Germinal center (tissue), 1 donor: ENCODE measurements at places on chromosomes 1 and 21.

- DNase-seq, result no peak
These were observed 79.6 kb downstream of the PROX1 start for GRCh38 chr1:214067397-214067796.

GRCh38 chr1:96482616-96483015 lies 239.0 kb upstream of the PTBP2 start:
- DNase-seq, result no peak

GRCh38 chr1:203031467-203031866 lies 5.2 kb downstream of the PPFIA4 start:
- DNase-seq, result no peak

- no peak for DNase-seq
These were observed 10.9 kb upstream of the SLC25A24 start for GRCh38 chr1:108211014-108211413.

GRCh38 chr1:248596615-248597014 lies 885 bp downstream of the OR2T10 start:
- DNase-seq, result no peak

DNA sequence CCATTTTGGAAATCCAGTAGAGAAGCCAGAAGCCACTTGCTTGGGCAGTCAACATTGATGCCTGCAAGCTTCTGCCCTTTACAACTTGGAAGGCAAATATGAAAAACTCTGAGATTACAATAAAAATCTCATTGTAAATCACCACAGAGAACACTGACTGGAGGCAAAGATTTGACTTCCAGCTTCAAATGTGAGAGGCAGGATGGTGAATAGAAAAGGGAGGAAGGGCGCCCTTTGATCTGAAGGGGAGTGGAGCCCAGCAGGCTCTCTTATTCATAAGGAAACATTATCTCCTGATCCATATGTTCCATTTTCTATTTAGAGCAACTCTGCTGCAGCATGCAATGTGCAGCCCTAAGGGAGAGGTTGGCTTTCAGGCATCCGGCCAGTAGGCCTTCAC lies 348.3 kb downstream of the AJAP1 start:
- DNase-seq, result no peak

DNA sequence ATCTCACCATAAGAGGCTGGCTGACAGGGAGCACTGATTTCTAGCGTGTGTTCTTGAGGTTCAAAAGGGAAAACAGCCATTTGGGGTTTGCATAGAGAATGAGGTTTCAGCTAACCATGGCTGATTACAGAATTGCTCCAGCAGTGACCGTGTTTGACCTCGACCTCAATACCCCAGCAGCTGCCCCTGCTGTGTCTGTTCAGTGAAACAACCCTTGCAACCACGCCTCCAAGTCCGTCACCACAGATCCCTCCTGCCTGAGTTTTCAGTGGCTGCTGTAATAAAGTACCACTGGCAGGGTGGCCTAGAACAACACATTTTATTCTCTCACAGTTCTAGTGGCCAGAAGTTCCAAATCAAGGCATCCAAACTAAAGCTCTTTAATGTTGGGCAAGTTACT lies 147.7 kb downstream of the HUNK start:
- DNase-seq, result no peak

- no peak for DNase-seq
These were observed 7.1 kb upstream of the CLEC20A start for GRCh38 chr1:178503849-178504248.

GRCh38 chr1:227445746-227446145 lies 117.6 kb upstream of the ZNF678 start:
- DNase-seq, result no peak

GRCh38 chr1:219587801-219588561 lies 24.9 kb downstream of the ZC3H11B start:
- DNase-seq, result no peak

DNA sequence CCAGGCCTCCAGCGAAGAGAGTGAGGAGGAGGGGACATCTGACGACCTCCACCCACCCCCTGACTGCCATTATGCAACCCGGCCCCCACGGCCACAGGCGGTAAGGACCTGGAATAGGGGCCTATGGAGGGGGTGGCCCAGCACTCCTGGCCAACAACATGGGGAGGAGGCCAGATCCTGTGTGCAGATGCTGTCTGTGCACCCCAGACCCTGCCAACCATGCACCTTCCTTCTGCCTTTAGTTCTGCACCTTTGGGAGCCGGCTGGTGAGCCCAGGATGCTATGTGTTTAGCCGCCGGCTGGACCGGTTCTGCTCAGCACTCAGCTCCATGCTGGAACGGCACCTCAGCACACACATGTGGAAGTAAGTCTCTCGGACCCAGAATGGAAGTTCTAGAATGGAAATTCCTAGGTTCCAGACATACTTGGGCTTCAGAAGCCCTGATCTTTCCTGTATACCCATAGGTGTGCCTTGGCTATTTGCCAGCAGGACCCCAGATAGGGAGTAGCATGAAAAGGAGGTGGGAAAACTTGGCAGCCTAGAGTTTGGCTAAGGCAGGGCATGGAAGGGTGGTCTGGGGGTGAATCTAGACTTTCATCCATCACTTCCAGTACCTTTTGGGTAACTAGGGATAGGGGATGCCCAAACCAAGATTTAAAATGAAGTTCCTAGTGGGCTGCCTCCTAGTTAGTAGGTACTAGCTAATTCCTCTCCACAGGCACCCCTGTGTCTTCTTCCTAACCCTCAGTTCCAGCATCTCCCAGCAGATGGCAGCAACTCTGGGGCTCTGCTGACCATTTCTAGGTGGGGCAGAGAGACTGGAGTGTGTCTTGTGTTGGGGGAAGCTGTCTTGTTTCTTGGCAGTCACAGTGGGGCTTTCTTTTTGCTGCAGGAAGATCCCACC lies 3.6 kb upstream of the CYB561D1 start:
- peak; percentile 74 for DNase-seq

DNA sequence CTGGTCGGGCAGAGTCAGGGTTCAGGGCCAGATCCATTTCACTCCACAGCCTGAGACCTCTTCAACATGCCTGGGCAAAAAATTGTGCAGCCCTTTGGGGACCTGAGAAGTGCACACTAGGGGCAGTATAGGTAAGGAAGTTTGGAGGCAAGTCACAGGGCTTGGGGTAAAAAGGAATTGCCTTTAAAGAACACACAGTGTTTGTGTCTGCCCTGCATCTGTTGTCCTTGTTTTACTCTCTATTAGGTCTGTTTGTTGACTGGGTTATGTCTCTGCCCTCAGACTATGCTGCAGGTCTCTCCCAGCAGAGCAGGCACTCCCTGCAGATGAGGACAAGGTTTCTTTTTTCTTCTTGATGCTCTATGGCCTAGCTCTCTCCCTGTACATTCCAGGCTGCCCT lies 22.0 kb downstream of the LDLRAD2 start:
- DNase-seq, result no peak

GRCh38 chr1:8133657-8134430 lies 107.7 kb upstream of the ERRFI1 start:
- no peak for DNase-seq

DNA sequence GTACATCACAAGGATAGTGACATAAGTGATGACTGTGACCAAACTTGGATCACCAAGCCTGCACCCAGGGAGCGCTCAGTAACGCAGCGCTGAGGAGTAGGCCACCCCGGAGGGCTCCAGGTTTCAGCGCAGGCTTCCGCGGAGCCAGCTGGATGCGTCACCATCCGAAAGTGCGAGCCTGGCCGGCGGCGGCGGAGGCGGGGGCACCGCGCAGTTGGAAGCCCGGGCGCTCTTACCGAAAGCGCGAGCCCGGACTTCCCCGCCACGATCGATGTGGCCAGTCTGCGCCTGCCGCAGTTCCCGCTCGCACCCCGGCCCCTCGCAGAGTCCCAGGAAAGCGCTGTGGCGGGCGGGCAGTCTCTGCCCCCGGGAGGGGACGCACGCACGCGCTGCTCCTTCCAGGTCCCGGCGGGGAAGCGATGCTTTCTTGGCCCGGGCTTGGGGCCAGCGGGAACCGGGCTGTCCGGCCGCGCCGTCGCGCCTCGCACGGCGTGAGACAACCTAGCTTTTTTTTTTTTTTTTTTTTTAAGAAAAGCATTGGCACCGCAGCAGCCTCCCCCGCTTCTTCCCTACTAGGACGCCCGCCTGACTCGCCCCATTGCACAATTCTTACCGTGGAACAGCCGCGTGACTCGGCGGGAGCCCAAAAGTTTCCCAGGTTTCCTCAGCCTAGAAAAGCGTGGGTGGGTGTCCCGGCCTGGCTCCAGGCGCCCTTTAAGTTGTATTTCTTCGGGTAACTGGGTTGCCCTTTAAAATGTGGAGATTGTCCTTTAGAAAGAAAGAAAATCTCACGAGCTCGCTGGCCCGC lies 36.4 kb upstream of the JAK1 start:
- peak; percentile 62 for DNase-seq

DNA sequence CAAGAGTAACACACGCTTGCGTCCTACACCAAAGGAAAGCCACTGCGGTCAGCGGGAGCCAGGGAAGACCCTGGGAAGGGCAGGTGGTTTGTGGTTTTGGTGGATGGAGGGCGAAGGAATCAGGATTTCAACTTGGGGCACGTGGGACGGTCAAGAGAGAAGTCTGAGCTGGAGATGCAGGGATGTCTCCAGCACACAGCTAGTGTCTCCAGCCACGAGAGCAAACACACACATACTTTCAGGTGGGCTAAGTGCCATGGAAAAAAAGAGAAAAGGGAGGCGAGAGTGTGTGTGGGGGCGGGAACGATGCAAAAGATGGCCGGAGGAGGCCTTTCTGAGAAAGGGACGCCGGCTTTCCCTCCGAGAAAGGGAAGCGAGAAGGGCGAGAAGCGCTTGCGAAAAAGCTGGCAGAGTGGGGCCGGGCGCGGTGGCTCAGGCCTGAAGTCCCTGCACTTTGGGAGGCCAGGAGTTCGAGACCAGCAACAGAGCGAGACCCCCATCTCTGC lies 1.4 kb upstream of the SRRM1 start:
- DNase-seq, result peak; percentile 21

DNA sequence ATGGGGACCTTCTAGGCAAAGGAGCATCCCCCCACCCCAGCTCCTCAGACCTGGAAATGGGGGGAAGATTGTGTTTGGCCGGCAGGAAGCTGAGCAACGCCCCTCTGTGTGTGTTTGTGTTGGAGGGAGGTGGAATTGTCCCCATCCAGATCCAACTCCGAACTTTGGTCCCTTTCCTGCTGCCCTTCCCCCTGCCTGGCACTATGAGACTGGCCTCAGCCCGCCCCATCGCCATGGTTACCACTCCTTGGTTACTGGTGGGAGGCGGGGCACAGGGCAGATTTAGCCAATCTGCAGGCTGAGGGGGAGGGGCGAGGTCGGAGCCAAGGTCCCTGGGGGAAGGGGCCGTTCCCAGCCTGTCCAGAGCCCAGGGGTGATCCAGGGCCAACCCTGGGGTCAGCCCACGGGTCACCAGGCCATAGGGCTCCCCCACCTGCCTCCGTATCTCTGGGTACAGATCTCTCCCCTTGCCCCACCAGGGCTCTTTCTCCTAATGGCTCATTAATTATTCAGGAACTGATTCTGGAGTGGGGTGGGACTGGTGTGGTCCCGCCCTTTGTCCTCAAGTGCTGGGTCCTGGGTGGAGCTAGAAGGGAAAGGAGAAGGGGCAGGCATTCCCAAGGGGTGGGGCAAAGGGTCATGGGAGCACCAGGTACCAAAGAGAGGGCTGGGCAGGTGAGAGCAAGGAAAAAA lies 15.2 kb downstream of the PTPRF start:
- DNase-seq, result no peak
